ENCODE measurements at places on chromosomes 7 and 10. TPM values are rescaled to one million over a fixed set of nuclear protein-coding genes. Genes with fewer than 3 reads are reported as not detected.

- no peak for DNase-seq
Observed at GRCh38 chr10:93124580-93125318, 51.1 kb downstream of the CYP26A1 start.

- no peak for DNase-seq
Observed at GRCh38 chr7:131665021-131665420, 108.6 kb upstream of the PODXL start.

DNA sequence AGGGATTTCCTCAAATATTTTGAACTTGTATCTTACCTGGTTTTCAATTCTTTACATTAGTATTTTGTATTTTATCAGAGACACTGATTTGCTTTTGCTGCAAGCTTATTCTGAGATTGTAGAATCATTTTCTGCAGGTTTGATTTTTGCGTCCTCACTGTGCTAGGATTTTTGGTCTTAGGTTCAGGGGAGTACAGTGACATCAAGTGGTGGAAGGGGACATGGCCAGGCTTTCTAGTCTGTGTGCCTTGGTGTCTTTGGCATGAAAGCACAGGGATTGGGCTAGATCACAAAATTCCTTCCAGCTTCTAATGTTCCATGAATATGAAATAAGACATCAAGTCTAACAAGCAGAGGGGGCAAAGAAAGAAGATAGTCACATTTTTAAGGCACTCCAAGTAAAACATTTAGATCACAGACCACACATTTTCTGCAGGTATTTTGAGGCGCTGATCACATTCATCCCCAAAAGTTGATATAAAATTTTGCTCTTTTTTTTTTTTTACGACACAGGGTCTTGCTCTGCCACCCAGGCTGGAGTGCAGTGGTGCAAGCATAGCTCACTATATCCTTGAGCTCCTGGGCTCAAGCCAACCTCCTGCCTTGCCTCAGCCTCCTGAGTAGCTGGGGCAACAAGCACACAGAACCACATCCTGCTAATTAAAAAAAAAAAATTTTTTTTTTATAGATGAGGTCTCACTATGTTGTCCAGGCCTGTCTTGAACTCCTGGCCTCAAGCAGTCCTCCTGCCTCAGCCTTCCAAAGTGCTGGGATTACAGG is 124.4 kb downstream of the PON1 start:
- peak; percentile 8 for DNase-seq

DNA sequence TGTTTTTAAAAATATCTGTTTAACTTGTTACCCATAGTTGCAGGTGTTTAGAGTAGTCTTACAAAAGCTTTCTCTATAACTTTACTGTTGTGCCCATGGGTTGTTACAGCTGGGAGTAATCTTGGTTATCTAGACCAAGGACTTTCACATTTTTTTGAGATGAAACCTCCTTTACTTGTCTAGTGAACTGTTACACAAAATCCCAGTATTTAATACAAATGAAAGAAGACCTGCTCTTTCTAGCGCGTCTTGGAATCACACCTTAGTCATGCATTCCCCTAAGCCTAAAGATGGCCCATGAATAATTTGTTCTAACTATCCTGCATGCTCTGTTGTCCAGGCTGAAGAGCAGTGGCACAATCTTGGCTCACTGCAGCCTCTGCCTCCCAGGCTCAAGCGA is 38.0 kb downstream of the CSGALNACT2 start:
- no peak for DNase-seq

DNA sequence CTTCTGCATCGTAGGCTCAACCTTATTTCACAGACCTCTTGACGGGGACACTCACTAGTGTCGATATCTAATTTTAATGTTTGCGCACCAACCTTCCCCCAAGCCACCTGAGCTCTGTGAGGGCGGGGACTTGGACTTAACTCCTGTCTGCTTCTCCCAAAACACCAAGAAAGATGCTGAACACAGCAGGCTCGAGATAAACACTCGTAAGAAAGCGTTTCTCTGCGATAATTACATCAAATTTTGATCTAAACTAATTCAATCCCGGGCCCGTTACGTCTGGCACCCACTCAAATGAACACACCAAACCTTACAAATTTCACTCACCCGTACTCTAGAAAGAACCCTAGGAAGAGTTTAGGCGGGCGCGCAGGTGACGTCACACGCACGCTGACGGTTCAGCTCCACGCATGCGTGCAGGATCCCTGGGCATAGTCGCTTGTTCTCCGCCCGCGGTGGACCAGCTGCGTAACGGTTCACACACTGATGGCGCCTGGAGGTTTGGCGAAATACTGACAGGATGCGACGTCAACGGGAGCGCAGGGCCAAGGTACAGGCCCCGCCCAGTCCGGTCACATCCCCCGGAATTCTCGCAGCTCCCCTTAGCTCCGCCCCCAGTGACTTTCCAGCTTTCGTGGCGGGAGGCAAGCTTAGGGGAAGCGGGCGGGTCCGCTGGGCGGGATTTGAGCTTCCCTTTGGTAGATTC is at the start of gene POT1:
Gene POT1 (minus strand): TSS at position 359 of the 706 bp plus-strand sequence. CDS start 32,652 bp downstream, outside the sequence.
- peak; percentile 98 for DNase-seq

GRCh38 chr7:150969475-150969874 is 8.6 kb downstream of the KCNH2 start:
- no peak for DNase-seq

- DNase-seq = no peak
Observed at GRCh38 chr7:4993471-4993870, 34.5 kb upstream of the MMD2 start.

DNA sequence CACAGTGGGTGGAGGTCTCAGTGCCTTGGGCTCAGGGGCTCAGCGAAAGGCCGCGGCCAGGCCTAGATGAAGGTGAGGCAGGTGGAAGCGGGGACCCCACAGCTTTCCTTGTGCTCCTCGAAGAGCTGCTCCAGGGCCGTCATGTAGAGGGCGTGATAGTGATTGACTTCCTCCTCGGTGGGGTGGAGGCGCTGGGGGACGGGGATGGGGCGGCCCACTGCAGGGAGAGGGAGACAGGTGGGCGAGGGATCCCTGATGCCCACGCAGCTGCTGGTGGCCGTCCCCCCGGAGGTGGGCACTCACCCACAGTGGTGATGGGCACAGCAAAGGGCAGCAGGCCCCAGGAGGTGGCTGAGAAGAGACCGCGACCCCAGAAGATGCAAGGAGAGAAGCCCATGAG is 5.0 kb downstream of the MOGAT3 start:
- no peak for DNase-seq

- DNase-seq = no peak
Observed at GRCh38 chr10:119162452-119163092, 2.9 kb downstream of the SFXN4 start.

- no peak for DNase-seq
Observed at GRCh38 chr10:75640381-75640780, 209.0 kb downstream of the LRMDA start.

DNA sequence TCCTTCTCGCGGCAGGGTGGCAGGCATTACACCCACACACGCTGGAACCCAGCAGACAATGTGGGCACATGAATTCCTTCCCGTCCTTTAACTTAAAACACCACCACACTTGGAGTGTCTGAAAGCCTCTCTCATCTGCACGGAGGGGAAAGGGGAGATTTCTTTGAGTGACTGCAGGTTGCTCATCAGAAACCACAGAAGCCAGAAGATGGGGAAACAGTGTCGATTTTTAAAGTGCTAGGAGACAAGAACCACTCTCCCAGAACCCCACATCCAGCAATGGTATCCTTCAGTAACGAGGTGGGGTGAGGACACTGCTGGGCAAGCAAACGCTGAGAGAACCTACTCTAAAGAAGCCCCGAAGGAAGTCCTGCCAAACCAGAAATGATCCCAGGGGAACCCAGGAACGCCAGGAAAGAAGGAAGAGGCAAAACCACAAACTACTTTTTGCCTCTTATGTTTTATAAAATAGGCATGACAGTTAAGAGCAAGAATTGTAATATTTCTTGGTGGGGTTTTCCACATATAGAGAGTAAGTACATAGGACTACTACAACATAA is 254.3 kb downstream of the ELFN1 start:
- peak; percentile 34 for DNase-seq

- DNase-seq = no peak
Observed at GRCh38 chr10:119742947-119743648, 17.2 kb downstream of the INPP5F start.

GRCh38 chr7:23072048-23072447 is 33.5 kb upstream of the KLHL7 start:
- DNase-seq = no peak

GRCh38 chr7:32158076-32158475 is 87.9 kb upstream of the PDE1C start:
- no peak for DNase-seq

- no peak for DNase-seq
Observed at GRCh38 chr10:822661-823367, 108.7 kb downstream of the LARP4B start.

DNA sequence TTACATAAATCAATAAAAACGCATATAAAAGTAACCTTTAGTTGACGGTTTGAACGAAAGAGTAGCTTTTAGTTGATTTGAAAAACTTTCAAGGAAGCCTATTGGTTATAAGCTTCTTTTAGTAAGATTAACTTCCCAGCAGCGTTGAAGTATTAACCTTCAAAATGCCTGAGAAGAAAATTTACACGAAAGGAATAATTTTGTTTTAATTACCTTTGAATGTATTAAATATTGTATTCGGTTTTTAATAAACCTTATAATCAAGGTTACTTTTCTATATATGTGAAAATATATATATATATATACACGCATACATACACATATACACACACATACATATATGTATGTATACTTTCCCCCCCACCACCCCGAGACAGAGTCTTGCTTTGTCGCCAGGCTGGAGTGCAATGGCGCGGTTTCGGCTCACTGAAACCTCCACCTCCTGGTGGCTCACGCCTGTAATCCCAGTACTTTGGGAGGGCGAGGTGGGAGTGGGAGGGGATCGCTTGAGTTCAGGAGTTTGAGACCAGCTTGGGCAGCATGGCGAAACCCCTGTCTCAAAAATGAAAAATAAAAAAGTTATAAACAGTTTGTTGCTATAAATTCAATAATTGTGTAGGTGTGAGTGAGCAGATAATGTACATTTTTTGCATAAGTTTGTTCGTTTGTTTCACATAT is 57.6 kb upstream of the EZH2 start:
- peak; percentile 82 for DNase-seq

DNA sequence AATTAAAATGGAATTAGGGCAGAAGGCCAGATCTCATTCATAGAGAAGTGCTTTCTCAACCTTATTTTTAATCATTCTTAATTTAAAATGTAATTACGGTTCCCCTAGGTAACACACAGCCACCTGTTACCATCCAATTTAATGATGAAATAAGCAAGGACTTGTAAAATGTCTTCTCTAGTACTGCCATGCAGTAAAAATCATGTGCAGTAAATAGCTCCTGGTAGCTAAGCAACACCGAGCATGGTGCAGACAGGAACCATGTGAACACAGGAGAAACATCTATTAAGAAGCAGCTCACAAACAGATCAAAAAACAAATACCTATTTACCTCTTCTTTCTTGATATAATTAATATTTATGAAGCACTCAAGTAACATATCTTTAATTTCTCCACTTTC is 15.1 kb downstream of the NCAPG2 start:
- no peak for DNase-seq

GRCh38 chr10:110861930-110862649 is 9.6 kb upstream of the PDCD4 start:
- DNase-seq = no peak

DNA sequence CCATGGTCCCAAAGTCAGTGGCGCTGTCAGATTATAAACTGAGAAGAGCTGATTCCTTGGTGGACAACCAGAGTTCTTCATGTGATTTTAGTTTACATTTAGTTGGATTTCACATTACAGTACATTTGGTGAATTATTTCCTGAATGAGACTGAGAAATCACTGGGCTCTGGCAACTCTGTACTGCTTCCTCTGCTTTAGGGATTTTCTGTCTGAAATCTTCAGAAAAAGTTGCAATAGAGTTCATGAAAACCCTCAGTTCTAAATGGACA is 242.6 kb downstream of the BICC1 start:
- no peak for DNase-seq

GRCh38 chr7:18494821-18495408 is 634 bp upstream of the HDAC9 start:
- DNase-seq = peak; percentile 13

DNA sequence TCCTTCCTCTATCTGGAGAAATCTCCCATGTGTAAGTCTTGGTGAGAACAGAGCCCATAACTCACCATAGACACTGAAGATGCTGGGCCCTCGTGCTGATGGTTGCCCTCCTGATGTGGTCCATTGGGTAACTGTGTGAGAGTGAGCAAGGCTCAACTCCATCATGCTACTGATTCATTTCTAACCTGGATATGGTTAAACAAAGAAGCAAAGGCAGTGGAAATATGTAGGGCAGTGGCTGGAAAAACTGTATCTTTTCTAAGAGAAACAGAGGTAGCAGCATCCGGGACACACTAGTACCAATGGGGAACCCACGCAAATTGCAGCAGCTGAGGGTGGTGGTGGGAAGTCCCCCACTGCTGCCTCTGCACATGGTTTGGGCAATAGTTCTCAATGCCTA is 221.7 kb downstream of the KLF6 start:
- DNase-seq = peak; percentile 49

DNA sequence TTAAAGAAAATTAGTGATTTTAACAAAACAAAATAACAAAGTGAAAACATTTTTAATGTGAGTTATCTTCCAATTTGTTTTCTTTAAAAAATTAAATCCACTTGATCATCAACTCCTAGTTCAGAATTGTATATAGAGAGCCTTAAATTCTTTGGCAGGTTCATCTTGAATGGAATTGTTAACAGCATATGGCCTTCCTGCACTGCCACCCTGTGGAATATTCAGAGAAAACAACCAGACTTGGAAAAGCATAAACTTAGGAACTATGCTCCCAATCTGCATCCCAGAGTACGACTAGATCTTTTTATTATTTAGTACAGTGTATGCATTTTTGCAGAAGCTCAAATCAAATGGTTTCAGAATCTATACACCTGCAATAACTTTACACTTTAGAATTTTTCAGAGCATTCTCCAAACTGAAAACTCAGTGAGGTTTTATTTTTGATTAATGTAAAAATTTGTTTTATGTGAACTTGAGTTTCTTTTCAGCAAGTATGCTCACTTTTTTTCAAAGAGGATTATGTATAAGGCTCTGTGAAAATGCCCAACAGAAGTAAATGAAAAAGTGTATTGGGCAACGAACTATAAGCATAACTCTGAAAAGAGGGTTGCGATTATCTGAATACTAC is 44.9 kb upstream of the ANK3 start:
- DNase-seq = peak; percentile 33

- DNase-seq = no peak
Observed at GRCh38 chr10:132559538-132559937, 22.0 kb downstream of the INPP5A start.

GRCh38 chr7:99440195-99440594 is 1.5 kb downstream of the CPSF4 start:
- no peak for DNase-seq

GRCh38 chr10:86979296-86979818 is 11.1 kb downstream of the ADIRF start:
- no peak for DNase-seq

- peak; percentile 40 for DNase-seq
Observed at GRCh38 chr7:105874055-105874454, 2.3 kb downstream of the ATXN7L1 start.

GRCh38 chr7:2452074-2452507 is 24.1 kb downstream of the GRIFIN start:
- peak; percentile 29 for DNase-seq

Gene TAS2R41
- not detected for total RNA-seq

Gene MAGI2
- 0.19 TPM for total RNA-seq

Gene HHEX
- total RNA-seq = not detected

Gene SAMD9
- 2.9 TPM for total RNA-seq

Gene TFEC
- total RNA-seq = not detected

Gene MBLAC1
- 2.3 TPM for total RNA-seq

Gene HOGA1
- total RNA-seq = not detected

Gene ZNF32
- 17.8 TPM for total RNA-seq

Gene LIPN
- total RNA-seq = not detected

Gene SPDYE6
- total RNA-seq = not detected

Gene MOGAT3
- not detected for total RNA-seq
